Stomach (tissue), 19 donors: ENCODE measurements at places on chromosomes 7 and 10.
A peak's percentile ranks its signal among the peaks of the same experiment; 100 is the strongest.

DNA sequence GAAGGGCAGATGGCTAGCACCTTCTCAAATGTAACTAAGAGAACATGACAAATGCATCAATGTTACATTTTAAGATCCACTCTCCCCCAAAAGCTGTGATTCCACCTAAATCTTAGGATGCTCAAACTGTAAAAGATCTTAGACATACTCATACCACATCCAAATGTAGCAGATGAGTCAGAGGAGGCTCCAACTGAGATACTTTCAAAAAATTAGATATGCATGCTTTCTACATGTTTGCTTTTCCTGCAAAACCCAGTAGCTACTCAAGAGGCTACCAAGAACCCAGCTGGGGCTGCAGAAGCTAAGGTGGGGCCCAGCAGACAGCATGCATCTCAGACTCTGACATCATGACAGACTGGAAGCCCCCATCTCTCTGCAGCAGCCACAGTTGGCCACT, 31.4 kb upstream of the FRMD4A start:
- no peak for DNase-seq
- H3K27ac ChIP-seq = no peak overlapping the region
- H3K4me3 ChIP-seq = no peak overlapping the region
- no peaks in the 10 kb centered on the region for H3K36me3 ChIP-seq
- H3K27me3 ChIP-seq = no peaks in the 10 kb centered on the region

DNA sequence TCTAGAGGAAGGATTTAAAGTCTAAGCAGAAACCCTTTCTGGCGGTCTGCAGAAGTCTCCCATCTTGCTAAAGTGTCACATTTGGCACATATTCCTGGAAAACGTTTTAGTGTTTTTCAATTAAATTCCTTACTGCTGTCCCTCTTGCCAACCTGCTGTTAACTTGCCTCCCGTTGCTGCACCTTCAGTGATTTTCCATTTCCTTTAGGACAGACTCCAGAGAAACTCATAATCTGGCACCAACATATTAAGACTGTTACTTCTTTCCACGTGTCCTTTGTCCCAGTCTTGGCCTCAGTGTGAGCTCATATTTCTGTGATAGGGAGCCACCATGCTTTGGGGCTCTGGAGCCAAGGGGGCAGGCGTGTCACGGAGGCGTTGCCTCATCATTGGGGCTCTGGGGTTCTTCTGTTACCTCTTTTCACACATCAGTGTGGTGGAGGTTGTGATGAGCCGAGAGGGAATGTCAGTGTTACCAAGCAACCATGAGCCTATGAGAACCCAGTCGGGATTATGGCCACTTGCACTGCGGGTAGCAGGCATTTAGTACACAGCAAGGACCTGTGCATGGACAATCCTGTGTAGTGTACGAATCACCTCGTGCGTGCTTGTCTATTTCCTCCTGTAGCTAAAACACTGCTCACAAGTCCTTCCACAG, 26.0 kb upstream of the ZNF32 start:
- H3K27ac ChIP-seq = no peak overlapping the region
- peak; percentile 33 for DNase-seq
- no peaks in the 10 kb centered on the region for H3K36me3 ChIP-seq
- H3K4me3 ChIP-seq = no peak overlapping the region

DNA sequence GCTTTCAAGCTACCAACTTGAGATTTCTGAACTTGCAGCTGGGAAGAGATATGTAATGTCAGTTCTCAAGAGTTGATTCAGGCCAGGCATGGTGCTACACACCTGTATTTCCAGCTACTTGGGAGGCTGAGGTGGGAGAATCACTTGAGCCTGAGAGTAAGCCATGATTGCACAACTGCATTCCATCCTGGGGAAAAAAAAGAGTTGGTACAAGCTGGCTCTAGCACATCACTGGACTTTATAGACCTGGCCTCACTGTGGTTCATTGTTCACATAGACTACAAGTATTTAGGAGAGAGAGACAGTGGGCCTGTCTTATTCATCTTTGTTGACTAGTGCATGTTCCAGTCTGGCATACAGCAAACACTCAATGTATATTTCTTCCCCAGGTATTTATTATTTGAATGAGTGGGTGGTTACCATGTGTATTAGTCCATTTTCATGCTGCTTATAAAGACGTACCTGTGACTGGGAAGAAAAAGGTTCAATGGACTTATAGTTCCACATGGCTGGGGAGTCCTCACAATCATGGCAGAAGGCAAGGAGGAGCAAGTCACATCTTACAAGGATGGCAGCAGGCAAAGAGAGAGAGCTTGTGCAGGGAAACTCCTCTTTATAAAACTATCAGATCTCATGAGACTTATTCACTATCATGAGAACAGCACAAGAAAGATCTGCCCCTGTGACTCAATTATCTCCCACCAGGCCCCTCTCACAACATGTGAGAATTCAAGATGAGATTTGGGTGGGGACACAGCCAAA, 176.5 kb downstream of the PFKFB3 start:
- no peaks in the 10 kb centered on the region for H3K27me3 ChIP-seq
- no peak overlapping the region for H3K4me3 ChIP-seq
- H3K4me1 ChIP-seq = peaks cover 25% of the 10 kb centered on the region
- no peak overlapping the region for H3K27ac ChIP-seq

GRCh38 chr10:15738270-15738925, 18.7 kb upstream of the ITGA8 start:
- DNase-seq = peak; percentile 89
- H3K27ac ChIP-seq = peak overlapping the region; percentile 68
- no peak overlapping the region for H3K4me3 ChIP-seq
- no peaks in the 10 kb centered on the region for H3K27me3 ChIP-seq
- no peaks in the 10 kb centered on the region for H3K4me1 ChIP-seq
- no peaks in the 10 kb centered on the region for H3K36me3 ChIP-seq

- no peak for DNase-seq
- no peaks in the 10 kb centered on the region for H3K27me3 ChIP-seq
- no peak overlapping the region for H3K27ac ChIP-seq
- H3K4me1 ChIP-seq = no peaks in the 10 kb centered on the region
Observed at GRCh38 chr7:29099896-29100847, 46.2 kb downstream of the CPVL start.

- H3K27me3 ChIP-seq = no peaks in the 10 kb centered on the region
- no peak overlapping the region for H3K4me3 ChIP-seq
- H3K27ac ChIP-seq = no peak overlapping the region
Observed at GRCh38 chr7:118877187-118877586, 652.7 kb downstream of the ANKRD7 start.

- H3K4me1 ChIP-seq = no peaks in the 10 kb centered on the region
- H3K27me3 ChIP-seq = no peaks in the 10 kb centered on the region
- DNase-seq = peak; percentile 62
- no peak overlapping the region for H3K4me3 ChIP-seq
- H3K27ac ChIP-seq = no peak overlapping the region
Observed at GRCh38 chr10:77441353-77442166, 196.0 kb downstream of the KCNMA1 start.

DNA sequence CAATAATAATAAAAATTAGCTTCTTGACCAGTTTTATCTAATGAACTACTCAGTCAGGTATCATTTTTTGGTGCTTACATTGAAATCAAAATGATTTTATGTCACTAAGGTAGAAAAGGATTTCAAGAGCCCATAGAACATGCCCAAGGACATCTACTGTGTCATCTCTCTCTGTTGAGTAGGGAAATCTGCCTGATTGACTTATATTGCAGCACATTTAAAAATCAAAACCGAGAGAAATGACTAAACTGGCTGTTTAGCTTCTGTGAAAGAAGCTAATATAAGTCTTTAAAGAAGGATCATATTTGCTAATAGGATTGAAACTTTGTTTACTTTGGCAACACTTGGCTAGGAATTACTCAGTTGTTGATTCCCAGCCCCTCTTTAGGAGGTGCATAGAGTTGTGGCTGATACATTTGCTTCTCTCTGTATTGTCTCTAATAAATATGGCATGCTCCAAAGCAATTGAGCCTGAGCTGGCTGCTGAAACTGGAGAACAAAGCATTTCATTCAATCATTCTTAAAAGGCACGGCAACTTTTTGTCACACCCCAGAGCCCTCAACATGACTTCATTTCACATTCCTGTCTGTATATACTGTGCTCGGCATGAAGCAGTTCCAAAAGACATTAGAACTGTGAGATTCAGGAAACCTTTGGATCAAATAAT, 1096.9 kb upstream of the POT1 start:
- no peaks in the 10 kb centered on the region for H3K4me1 ChIP-seq
- no peaks in the 10 kb centered on the region for H3K27me3 ChIP-seq
- no peak overlapping the region for H3K4me3 ChIP-seq
- no peak overlapping the region for H3K27ac ChIP-seq
- DNase-seq = no peak

GRCh38 chr10:80473096-80473657, 19.1 kb downstream of the TSPAN14 start:
- no peak for DNase-seq
- no peaks in the 10 kb centered on the region for H3K27me3 ChIP-seq
- peaks cover 23% of the 10 kb centered on the region for H3K36me3 ChIP-seq
- H3K27ac ChIP-seq = peak overlapping the region; percentile 44
- H3K4me1 ChIP-seq = peaks cover 63% of the 10 kb centered on the region
- no peak overlapping the region for H3K4me3 ChIP-seq

- H3K4me3 ChIP-seq = peak overlapping the region; percentile 32
- no peaks in the 10 kb centered on the region for H3K36me3 ChIP-seq
- peaks cover 57% of the 10 kb centered on the region for H3K4me1 ChIP-seq
- H3K27me3 ChIP-seq = no peaks in the 10 kb centered on the region
- peak overlapping the region; percentile 53 for H3K27ac ChIP-seq
Observed at GRCh38 chr7:41699516-41699915, 3.4 kb downstream of the INHBA start.

DNA sequence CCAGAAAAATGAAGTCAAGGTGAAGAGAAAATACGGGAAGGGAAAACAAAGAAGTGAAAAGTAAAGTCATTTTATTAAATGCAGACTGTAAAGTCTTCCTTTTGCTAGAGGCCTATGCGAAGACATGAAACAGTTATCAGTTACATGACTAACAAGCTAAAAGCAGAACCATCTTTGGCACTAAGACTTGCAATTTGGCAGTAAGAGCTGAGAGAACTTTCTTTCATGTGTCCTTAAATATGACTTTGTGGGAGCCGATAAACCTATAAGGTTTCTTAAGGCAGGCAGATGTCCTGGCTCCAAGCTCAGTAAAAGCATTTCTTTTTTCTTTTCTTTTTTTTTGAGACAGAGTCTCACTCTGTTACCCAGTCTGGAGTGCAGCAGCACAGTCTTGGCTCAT, 10.4 kb downstream of the ANLN start:
- no peak overlapping the region for H3K27ac ChIP-seq
- no peak for DNase-seq
- H3K4me3 ChIP-seq = no peak overlapping the region
- no peaks in the 10 kb centered on the region for H3K36me3 ChIP-seq
- H3K4me1 ChIP-seq = no peaks in the 10 kb centered on the region
- H3K27me3 ChIP-seq = no peaks in the 10 kb centered on the region

DNA sequence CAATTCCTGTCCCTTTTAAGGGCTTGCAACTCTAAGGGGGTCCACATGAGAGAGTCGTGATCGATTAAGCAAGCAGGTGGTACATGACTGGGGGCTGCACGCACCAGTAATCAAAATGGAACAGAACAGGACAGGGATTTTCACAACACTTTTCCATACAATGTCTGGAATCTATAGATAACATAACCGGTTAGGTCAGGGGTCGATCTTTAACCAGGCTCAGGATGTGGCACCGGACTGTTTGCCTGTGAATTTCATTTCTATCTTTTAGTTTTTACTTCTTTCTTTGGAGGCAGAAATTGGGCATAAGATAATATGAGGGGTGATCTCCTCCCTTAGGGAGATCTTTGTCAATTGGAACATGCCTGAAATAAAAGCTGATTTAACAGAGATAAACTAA, 370.1 kb downstream of the IPMK start:
- DNase-seq = no peak
- H3K4me3 ChIP-seq = no peak overlapping the region
- H3K4me1 ChIP-seq = no peaks in the 10 kb centered on the region
- H3K27me3 ChIP-seq = no peaks in the 10 kb centered on the region

- H3K36me3 ChIP-seq = no peaks in the 10 kb centered on the region
- H3K4me3 ChIP-seq = no peak overlapping the region
- no peak overlapping the region for H3K27ac ChIP-seq
Observed at GRCh38 chr10:113226831-113227445, 276.9 kb downstream of the TCF7L2 start.

DNA sequence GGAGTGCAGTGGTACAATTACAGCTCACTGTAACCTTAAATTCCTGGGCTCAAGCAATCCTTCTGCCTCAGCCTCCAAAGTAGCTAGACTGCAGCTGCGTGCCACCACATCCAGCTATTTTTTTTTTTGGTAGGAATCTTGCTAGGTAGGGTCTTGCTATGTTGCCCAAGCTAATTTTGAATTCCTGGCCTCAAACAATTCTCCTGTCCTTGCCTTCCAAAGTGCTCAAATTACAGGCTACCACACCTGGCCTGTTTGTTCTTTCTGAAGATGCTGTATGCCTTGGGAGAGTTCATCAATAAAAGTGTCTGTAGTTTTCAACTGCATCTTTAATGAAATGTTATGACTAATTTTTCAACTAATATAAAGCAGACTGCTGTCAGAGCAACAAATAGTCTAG, 452 bp downstream of the SAMD9 start:
- H3K36me3 ChIP-seq = no peaks in the 10 kb centered on the region
- DNase-seq = no peak
- H3K27ac ChIP-seq = peak overlapping the region; percentile 68
- peak overlapping the region; percentile 45 for H3K4me3 ChIP-seq

DNA sequence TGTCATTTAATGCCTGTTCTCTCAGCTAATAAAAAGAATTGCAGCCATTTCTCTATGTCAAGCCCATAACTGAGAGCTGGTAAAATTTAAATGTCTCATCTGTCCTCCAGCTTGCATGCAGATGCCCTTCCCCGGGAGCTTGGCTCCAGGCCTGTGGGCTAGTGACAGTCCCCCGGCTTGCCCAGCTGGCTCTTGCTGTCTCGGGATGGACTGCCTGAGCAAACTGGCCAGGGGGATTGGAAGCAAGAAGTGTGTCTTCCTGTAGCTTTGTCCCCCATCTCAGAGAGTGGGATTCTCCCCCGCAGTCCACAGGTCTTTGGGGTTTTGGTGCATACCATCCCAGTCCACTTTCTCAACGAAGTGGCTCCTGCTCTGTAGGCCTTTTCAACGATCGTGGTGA, 53.9 kb upstream of the HMX3 start:
- DNase-seq = no peak
- no peaks in the 10 kb centered on the region for H3K4me1 ChIP-seq
- H3K27me3 ChIP-seq = no peaks in the 10 kb centered on the region
- no peak overlapping the region for H3K4me3 ChIP-seq
- H3K27ac ChIP-seq = no peak overlapping the region
- H3K36me3 ChIP-seq = no peaks in the 10 kb centered on the region

DNA sequence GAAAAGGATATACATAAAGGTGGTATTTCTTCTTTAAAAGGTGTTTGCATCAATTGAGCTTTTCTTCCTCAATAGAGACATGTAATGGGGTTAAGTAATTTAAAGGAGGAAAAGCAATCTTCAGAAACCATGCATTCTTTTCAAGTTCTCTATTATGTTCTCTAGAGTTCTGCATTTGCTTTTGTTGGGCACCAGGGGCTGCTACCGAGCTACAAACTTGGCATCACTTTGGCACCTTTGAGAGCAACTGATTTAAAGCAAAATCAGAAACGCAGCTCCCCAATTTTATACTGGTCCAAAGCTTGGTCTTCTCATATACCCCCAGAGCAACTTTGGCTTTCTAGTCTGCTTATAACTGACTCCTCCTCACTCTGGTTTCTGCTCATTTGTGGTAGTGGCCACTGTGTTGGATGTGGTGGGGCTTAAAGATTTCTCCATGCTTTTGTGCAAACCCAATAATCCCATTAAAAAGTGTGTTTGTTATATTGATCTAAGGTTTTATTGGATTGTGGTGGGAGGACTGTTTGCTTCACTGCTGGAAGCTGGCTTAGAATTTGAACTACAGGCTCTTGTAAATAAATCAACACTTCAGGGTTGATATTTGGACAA, 712.1 kb downstream of the PHTF2 start:
- no peaks in the 10 kb centered on the region for H3K36me3 ChIP-seq
- no peak overlapping the region for H3K27ac ChIP-seq
- no peak overlapping the region for H3K4me3 ChIP-seq
- no peaks in the 10 kb centered on the region for H3K4me1 ChIP-seq
